Temporal lobe (tissue), 4 donors: ENCODE measurements at places on chromosomes 16 and 17. TPM values are rescaled to one million over a fixed set of nuclear protein-coding genes. Genes with fewer than 3 reads are reported as not detected.

The SLC6A2 gene
- total RNA-seq, result under 0.01 TPM

The LDHD gene
- 1.2 TPM for total RNA-seq

The RPS2 gene
- 1,174 TPM for total RNA-seq

The GPS2 gene
- 25.3 TPM for total RNA-seq

The HOXB8 gene
- total RNA-seq, result 0.98 TPM

The CA5A gene
- not detected for total RNA-seq

The TNP2 gene
- not detected for total RNA-seq

The SETD1A gene
- 3.4 TPM for total RNA-seq

The RNF112 gene
- 21.6 TPM for total RNA-seq

The ZNF469 gene
- total RNA-seq, result 0.74 TPM
